Activated CD8-positive, alpha-beta memory T cell treated with anti-CD3 and anti-CD28 coated beads, Interleukin-2, amount 50 U/mL, for 4 hours (primary cell): ENCODE measurements at places on chromosomes 3 and 15.
A peak's percentile ranks its signal among the peaks of the same experiment; 100 is the strongest.

DNA sequence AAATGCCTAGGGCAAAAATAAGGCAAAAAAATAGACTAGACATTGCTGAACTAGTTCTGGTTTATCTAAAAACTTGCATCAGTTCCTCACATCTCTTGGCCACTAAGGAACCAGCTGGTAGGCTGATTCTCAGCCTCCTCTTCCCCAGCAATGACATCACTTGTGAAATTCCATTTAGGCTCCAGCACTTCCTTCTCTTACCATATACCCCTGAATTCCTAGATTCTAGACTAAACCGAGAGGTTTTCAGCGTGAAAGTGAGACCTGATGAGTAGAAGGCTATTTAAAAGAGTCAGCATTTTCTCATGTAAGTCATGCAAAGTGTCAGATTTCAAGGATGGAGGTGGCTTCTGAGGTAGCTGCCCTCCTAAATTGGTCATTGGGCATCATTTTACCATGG lies 247.1 kb upstream of the CDIN1 start:
- no peak for DNase-seq

DNA sequence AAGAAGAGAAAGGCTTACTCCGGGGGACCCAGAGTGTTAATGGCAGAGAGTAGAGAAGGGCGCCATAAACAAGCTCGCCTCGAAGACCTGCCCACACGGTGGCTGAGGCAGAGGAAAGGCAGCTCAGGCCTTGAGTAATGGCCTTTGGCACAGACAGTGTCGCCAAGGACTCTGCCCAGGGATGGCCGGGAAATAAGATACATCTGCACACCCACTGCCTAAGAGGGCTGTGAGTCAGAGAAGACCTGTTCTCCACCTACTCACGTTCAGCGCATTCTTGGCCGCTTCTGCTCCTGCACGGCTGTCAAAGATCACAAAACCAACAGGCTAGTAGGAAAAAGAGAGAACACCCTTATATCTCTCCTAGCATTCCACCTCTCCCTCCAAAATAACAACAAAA lies 26.2 kb downstream of the RBPMS2 start:
- no peak for DNase-seq

DNA sequence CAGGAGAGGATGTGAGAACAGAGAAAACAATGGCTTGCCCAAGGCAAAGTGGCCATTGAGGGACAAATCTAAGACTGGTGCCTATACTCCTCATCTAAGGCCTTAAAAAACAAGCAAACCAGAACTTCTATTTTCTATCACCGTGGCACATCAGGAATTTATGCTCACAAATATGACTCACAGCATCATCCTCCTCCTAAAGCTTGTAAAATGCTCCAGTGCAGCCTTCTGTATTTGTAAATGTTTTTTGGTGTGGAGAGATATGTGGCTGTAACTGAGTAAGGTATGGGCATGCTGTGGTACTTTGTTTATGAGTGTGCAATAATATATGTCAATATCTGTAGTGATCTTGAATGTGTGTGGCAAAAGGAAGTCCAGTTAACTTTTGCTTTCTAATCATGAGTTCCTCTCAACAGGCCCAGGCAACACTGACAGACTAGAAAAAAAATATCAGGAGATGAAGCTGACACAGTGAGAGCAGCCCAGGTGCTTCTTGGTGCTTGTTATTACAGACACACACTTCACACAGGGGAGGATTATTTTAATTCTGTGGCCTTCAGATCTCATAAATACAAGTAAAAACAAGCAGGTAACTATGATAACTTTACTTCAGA lies 60.3 kb downstream of the CTNNB1 start:
- DNase-seq, result no peak

DNA sequence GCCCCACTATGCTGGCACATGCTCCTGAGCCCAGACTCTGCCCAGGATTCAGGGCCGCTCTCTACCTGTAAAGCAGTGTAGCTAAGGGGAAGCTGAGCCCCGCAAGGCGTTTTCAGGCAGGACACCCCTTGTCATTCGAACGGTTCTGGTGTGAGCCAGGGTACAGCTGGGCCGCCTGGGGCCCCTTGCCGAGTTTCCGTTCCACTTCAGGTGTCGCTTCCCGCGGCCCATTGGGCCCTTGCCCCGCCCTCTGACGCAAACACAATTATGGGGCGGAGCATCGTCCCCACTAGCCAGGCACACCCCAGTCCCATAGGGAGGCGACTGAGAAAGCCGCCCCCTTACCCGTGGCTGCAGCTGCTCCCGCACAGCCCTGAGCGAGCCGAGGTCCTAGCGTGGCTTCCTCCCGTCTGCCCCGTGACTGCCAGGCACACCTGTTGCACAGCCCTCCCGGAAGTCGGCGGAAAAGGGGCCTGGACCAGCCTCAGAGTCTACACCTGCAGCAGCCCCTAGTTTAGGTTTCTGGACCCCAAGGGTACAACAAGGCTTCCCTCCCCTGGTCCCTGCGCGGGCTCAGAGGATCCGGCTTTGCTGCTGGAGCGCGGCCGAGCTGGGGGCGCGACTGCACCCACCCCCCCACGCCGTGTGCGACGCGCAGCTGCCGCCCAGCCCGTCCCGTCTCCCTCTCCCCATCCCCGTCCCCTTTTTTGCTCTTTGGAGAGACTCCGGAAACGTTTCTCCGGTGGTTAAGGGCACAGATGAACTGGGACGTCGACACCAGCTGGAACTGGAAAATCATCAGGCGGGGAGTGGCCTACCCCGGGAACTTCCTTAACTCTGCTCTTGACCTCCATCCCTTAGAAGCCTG lies at the start of gene PLSCR2:
TSS of gene PLSCR2 (minus strand) at position 412 of the 868 bp plus-strand sequence. CDS start 9,657 bp downstream, outside the sequence.
- peak; percentile 74 for DNase-seq

- DNase-seq, result no peak
These were observed 214.7 kb upstream of the NECTIN3 start for GRCh38 chr3:110856916-110857315.

GRCh38 chr15:36645106-36645505 lies 65.7 kb downstream of the CDIN1 start:
- DNase-seq, result no peak

GRCh38 chr15:77033417-77033728 lies 37.5 kb downstream of the TSPAN3 start:
- DNase-seq, result no peak

GRCh38 chr3:36740787-36741186 lies 23.6 kb downstream of the DCLK3 start:
- DNase-seq, result no peak

GRCh38 chr3:108552267-108553159 lies 36.7 kb downstream of the CIP2A start:
- DNase-seq, result no peak

GRCh38 chr15:43749690-43750345 lies 3.6 kb downstream of the PDIA3 start:
- no peak for DNase-seq

DNA sequence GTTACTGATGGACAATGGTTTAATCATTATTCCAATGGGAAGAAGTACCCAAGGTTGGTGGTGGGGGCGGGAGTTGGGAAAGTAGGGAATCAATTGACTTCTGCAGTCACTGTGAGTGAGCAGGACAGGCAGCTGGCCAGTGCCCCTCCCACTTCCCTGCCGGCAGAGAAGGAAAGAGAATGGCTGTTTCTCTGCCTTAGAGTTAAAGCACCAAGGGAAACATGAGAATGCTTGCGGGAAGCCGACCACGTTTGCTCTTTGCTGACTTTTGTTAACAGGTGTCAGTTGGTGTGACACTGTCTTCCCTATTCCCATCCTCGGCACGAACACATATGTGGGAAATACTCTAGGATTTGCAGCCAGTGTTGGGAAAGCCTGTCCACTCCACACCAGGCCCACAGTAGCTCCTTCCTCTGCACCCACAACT lies 33.5 kb upstream of the MFSD1 start:
- no peak for DNase-seq

- no peak for DNase-seq
These were observed 2.7 kb downstream of the P3H2 start for GRCh38 chr3:190117981-190118380.

DNA sequence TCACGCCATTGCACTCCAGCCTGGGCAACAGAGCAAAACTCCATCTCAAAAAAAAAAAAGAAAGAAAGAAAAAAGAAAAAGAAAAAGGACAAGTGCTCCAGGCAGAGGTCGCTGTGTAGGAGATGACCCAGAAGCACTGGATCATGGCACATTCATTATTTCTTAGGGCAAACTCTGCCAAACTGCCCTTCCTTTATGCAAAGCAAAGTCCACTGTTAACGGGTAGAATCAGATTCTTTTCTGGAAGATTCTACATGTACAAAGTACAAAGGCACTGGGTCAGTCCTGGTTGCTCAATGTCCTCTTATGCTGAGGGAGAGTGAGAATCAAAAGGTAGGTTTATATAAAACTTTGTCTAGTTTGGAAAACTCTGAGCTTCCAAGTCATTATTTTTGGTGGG lies 144.9 kb downstream of the FEZF2 start:
- DNase-seq, result no peak

DNA sequence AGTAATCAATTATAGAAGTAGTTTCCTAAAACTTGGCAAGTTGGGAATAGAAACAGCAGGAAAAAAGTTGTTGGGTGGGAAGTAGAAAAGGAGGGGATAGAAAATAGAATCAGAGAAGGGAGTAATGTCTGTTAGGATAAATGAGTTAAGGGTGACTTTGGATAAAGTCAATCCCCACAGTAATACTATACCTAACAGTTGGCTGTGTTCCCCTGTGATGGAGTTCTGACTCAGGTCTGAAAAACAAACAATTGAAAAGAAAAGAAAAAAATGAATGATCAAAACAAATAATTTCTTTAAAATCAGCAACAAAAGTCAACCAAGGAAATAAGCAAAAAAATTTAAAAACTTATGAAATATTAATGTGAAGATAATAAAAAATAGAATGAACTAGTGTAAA lies 50.3 kb downstream of the EMC4 start:
- no peak for DNase-seq

GRCh38 chr3:193207290-193208273 lies 33.4 kb upstream of the PLAAT1 start:
- DNase-seq, result no peak

- DNase-seq, result no peak
These were observed 8.3 kb downstream of the TNFAIP8L3 start for GRCh38 chr15:51086409-51086808.

- DNase-seq, result no peak
These were observed 32.9 kb downstream of the CRYGS start for GRCh38 chr3:186511245-186511644.

GRCh38 chr3:64290161-64290560 lies 64.9 kb upstream of the PRICKLE2 start:
- no peak for DNase-seq

- no peak for DNase-seq
These were observed 40.3 kb downstream of the UMPS start for GRCh38 chr3:124770336-124771082.

DNA sequence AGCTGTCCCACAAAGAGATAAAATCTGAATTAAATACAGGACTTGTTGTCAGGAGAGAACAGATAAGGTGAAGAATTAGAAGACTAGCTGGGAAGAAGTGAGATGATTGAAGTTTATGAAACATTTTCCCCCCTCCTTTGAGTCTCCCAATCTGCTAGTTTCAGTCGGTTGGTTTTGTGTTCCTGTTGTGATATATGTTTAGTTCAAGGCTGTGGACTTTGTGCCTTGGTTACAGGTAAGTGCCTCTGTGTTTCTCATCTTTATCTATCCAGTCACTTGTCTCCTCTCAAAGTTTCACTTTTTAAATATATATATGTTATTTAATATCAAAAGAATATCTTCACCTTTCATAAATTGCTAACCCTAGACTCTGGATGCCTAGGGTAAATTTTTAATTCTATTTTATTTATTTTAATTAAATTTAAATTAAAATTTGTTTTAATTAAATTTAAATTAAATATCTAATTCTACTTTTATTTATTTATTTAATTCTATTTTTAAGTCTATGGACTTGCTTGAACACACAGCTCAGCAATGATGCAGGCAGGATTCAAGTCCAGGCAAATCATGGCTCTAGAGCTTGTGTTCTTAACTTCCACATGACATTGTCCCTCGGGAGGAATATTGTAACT lies 190.0 kb downstream of the FHIT start:
- no peak for DNase-seq

DNA sequence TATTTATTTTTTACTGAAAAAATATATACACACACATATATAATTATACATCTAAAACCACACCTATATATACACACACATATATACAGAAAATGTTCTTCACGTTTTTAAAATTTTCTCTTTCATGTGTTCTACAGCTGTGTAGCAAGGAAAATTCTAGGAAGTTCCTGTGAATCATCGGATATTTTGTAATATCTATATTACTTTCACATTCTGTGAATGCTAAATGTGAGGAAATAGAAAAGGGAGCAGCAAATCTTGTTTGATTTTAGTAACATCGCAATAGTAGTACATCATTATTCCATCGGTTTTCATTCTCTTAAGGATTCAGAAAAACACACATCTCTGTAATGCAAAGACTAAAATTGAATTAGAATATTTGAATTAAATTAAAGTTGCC lies 836.8 kb upstream of the NECTIN3 start:
- DNase-seq, result no peak

DNA sequence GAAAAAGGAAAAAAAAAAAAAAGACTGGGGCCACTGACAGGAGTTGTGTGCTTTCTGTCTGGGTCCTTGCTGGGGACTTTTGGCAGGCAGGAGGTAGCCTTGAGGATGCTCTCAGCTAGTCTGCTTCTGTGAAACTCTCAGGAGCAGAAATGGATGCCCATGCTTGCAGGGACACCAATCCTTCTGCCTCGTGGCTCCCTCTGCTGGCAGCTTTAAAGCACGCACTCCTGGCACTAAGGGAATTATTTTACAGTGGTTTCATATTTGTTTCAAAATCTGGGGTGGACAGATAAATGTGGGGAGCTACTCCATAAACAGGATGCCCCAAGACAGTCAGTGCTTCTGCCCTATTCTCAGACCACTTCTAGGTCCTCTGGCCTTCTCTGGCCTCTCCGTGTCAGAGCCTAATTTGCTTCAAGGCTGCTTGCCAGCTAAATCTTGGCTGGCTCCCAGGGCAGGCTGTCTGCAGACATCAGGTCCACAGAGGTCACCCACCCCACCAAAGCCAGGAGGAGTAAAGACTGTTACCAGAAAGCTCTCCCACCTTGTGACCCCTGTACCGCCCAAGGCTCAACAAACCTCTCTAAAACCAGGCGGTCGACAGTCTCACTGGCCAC lies 17.1 kb downstream of the TRAIP start:
- peak; percentile 82 for DNase-seq

DNA sequence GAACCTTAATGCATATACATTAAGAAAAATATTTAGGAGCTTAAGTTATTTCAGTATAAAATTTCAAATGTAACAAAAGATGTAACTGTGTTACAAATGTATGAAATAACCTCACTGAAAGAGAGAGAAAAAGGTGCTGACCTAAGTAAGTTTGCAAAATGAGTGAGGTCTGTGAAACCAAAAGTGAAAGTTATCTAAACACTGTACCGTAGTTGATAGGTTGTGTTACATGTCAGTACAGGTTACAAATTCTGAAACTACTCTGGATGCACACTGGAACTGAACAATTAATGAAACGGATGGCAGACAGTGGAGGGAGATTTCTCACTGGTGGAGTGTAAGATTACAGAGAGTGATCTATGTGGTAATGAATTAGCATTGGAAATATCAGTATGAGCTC lies 420.7 kb downstream of the ZNF385D start:
- no peak for DNase-seq

GRCh38 chr15:71603379-71603778 lies 207.0 kb upstream of the NR2E3 start:
- DNase-seq, result no peak

GRCh38 chr3:159634483-159634882 lies 354.2 kb upstream of the IL12A start:
- DNase-seq, result no peak
